ENCODE measurements at places on chromosomes 6 and 20. TPM values are rescaled to one million over a fixed set of nuclear protein-coding genes. Genes with fewer than 3 reads are reported as not detected.

NNAT gene
- total RNA-seq = 4.6 TPM

- no peak for DNase-seq
Observed at GRCh38 chr6:71486461-71486860, 197.8 kb downstream of the OGFRL1 start.

DNA sequence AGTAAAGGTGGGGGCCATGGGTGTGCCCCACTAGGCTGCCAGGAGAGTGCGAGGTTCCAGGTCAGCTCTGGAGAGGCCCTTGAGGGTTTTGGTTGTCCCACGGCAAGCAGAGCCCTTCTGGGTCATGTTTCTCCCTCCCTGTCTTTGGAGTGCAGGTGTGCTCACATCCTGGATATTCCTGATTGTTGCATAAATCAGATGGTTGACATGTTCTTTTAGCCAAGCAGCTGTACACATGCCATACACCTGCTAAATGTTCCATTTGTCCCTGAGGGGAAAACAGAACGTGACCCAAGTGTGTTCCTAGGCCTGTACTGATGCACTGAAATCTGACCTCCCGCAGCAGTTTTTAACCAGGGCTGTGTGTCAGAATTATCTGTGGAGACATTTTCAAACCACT, 77.5 kb upstream of the BEND3 start:
- DNase-seq = no peak

ZNF337 gene
- 5.8 TPM for total RNA-seq

- DNase-seq = no peak
Observed at GRCh38 chr6:89242574-89243330, 25.6 kb upstream of the GABRR1 start.

ASCC3 gene
- 18.5 TPM for total RNA-seq

GRCh38 chr6:113696960-113697359, 160.2 kb upstream of the MARCKS start:
- DNase-seq = no peak

- no peak for DNase-seq
Observed at GRCh38 chr6:15372932-15373331, 127.1 kb downstream of the JARID2 start.

GRCh38 chr6:12335717-12336116, 45.6 kb downstream of the EDN1 start:
- no peak for DNase-seq

DNA sequence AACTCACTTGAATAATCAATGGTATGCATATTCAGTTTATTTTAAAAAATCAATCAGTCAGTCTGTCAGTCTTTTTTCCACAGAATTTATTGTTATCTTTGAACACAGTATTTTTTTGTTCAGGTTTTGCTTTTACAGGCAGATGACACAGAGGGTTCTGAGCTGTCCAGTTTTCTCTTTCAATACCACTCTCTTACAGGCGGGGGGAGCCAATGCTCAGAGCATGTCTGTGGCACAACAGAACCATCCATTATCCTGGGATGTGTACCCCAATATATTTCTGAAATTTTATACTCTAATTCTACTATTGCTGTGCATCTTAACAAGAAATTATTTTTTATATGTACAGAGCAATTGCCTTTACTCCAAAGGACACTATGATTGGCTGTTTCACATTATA, 21.2 kb downstream of the ROS1 start:
- DNase-seq = no peak

DNA sequence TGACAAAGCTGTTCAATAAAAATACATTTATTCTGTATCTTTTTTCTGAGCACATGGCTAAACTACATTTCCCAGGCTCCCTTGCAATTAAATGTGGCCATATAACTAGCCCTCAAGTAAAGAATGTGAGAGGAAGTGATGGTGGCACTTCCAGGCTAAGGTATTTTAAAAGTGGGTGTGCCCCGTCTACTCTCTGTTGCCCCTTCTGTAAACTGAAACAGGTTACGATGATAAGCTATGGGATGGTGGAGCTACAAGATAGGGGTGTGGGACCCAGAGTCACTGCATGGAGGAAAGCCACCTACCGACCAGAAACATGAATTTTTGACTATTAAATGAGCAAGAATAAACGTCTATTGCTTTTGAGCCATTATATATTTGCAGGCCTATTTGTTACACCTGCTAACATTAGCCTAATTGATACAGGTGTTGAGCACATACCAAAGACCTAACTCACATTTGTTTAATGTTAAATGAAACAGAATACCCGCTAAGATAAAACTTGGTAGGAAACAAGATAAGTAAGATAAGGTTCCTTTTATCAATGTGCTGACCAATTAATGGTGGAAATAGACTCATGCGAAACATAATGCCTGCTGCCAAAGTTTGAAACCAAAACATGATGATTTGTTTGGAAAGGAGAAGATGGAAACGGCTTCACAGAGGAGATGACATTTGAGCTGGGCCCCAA, 3.1 kb downstream of the FYN start:
- no peak for DNase-seq

GRCh38 chr6:108897371-108897770, 49.1 kb downstream of the ARMC2 start:
- no peak for DNase-seq

All from heart left ventricle (tissue), 16 donors.